ENCODE measurements at places on chromosomes 3 and 15. TPM values are rescaled to one million over a fixed set of nuclear protein-coding genes. Genes with fewer than 3 reads are reported as not detected.
A peak's percentile ranks its signal among the peaks of the same experiment; 100 is the strongest.

DNA sequence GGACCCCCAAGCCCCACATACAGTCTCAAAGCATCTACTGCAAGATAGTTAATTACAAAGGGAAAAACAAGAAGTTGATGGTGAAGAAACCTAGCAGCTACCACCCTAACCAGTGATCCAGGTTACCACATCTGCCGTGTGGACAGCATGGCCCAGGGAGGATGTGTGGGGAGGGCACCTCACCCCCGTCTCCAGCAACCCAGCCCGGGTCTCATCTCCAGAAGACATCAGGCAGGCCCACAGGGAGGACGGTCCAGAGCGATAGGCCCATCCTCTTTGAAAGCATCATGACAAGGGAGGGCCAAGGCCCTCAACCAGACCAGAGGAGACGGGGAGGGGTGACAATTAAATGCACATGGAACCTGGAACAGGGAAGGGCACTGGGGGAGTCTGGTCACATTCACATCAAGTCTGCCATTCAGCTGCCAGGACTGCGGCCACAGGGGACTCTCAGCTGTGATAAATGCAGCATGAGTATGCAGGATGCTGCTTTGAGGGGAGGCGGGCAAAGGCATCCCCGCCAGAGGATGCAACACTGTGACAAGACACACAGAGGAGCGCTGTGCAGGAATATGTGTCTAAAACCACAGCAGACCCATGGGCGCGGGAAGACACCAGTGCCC, 18.8 kb downstream of the ZXDC start:
- DNase-seq, result no peak

DNA sequence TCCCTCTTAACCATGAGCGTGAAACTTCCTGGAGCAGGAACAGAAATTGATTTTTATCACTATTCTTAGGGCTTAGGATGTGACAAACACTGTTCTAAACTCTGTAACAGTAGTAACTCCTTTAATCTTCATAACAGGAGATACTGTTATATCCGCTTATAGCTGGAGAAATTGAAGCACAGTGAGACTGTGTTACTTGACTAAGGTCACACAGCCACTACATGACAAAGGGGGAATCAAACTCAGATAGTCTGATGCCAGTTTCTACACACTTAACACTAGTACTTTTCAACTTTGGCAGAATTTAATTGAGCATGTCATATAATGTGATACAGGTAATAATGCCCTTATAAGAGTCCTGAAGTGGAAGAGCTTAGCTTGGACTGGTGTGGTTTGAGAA, 800 bp upstream of the TARS3 start:
- no peak for DNase-seq

DNA sequence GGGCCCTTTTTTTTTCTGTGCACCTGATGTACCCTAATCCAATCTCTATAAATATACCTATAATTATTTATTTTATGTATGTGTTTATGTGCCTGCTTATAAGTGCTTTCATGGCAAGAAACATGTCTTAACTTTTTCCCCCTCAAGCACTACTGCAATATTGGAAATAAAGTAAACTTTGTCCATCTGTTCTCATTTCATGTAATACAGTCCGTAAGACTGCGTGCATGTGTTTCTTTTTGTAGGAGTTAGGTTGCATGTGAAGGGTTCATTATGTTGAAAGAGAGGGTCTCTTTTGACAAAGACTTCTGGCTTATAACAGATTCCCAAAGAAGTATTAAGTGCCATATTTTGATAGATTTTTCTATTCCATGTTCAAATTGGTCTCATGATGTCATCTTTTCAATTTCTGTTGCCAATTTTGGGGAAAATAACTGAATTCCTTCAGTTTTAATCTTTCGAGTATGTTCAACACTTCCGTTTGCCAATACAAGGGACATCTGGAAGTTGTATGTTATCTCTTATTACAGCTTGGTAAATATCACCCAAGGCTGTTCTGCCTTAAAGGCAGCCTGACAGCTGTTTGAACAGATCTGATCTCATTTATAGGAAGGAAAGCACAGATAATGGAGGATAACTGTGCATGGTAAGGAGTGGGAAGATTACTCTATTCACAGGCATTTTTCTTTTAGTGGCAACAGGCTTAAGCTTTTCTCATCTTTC, 273.1 kb upstream of the SGO1 start:
- DNase-seq, result no peak

DNA sequence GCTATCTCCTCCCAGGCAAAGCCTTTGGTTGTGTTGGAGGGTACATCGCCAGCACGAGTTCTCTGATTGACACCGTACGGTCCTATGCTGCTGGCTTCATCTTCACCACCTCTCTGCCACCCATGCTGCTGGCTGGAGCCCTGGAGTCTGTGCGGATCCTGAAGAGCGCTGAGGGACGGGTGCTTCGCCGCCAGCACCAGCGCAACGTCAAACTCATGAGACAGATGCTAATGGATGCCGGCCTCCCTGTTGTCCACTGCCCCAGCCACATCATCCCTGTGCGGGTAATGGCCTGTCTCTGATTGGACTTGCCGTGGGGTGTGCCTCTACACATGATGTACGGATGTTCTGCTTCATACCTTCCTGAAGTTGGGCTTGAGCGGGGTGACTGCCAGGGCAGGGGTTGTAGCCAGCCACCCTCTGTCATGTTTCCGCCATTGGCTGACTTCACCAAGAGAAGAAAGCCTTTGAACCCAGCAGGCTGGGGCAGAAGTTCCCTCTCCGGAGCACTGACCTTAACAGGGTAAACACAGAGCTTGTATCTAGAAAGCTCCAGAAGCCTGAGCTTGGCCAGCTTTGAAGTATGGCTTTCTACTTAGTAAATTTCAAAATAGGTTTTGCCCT, 13.4 kb downstream of the ALAS1 start:
- no peak for DNase-seq

DNA sequence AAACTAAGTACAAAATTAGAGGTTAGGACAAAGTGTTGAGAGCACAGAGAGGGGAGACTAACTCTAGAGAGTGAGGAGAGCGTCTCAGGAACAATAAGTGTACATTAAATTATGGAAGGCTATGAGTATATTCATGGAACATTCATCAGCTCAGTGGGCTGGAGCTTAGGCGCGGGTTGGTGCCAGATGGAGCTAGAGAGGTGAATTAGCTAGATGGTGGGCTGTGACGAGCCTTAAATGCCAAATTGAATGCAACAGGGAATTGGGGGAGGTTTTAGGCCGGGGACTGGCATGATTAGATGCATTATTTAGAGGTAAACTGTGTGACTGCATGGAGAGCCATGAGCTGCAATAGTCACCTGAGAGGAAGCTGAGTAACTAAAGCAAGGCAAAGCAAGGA, 97.1 kb downstream of the TMEM108 start:
- DNase-seq, result no peak

DNA sequence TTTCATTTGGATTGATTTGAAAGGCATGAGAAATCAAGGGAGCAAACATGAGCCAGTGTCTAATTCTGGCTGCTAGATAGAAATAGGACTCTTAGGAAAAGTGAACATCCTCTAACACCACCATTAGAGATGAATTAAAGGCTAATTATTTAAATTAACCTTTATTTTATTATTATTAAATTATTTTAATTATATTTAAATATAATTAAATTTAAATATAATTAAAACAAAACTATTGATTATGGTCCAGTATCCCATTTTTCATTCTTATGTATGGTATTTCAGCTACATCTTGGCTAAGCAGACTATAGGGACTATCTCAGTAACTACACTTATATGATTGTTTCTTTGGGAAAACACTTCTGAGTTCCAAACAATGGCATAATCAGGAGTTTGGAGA, 904.8 kb downstream of the NAALADL2 start:
- no peak for DNase-seq

The SAMMSON gene
- total RNA-seq, result not detected

GRCh38 chr3:18069568-18069967, 327.1 kb upstream of the TBC1D5 start:
- DNase-seq, result peak; percentile 5

The ZNF80 gene
- not detected for total RNA-seq

DNA sequence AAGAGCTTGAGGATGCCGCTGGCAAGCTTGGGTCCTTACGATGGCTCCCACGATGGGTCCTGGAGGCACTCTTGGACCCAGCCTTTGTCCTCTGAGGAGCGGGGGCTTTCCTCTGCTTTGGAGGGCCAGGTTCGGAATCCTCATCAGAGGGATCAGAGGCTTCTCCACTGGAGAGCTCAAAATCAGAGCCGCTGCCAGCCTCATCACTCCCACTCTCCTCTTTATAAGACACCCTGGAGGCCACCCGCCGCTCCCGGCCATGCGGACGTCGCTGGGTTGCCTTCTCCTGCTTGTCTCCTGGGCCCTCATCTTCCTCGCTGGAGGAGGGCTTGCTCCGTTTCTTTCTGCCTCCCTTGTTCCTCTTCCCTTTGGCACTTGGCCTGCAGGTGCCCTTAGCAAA, 20.0 kb downstream of the XPC start:
- no peak for DNase-seq

- DNase-seq, result no peak
Observed at GRCh38 chr3:194103505-194103904, 32.4 kb upstream of the HES1 start.

DNA sequence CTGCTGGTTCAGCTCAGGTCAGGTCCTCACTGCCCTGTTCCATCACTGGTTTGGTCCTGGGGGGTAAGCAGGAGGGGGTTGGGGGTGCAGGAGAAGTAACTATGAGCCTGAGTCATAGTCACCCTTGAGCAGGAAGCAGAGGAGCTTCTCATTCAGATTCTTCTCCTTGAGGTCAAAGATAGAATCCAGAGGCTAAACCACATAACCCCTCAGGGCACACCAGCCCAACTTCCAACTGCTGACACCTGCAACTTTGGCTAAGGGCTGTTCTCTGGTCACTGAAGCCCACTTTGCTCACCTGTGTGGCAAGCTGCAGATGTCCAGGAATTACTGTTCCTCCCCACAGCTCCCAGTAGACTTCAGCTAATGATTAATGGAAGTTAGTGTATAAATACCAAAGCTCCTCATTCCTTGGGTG, 48.8 kb upstream of the LRRFIP2 start:
- DNase-seq, result no peak

GRCh38 chr3:45043728-45044299, 17.7 kb downstream of the CLEC3B start:
- DNase-seq, result no peak

The PTPRG gene
- not detected for total RNA-seq

DNA sequence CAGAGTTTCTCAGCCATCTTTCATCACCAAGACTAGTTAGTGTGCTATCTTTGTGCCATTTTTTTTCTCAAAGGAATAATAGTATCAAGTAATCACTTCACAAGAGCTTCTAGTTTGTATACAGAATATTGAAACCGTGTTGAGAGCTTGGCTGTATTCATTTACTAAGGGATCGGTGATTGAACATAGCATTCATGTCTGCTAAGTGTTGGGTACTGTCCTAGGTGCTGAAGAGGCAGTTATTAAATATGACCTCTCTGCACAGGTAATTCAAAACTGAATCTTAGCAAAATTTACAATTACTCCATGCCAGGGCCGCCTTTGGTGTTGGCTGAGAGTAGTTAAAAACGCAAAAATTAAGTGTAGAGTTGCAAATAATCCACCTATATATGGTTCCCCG, 355.3 kb upstream of the RORA start:
- peak; percentile 37 for DNase-seq

The LCTL gene
- not detected for total RNA-seq

The TLNRD1 gene
- 67.1 TPM for total RNA-seq

The GOLGA8G gene
- not detected for total RNA-seq

GRCh38 chr3:194165271-194166018, 29.5 kb downstream of the HES1 start:
- DNase-seq, result no peak

GRCh38 chr3:126998728-126999127, 15.8 kb downstream of the PLXNA1 start:
- peak; percentile 65 for DNase-seq

The FBXO40 gene
- total RNA-seq, result not detected

The ACKR2 gene
- total RNA-seq, result not detected

DNA sequence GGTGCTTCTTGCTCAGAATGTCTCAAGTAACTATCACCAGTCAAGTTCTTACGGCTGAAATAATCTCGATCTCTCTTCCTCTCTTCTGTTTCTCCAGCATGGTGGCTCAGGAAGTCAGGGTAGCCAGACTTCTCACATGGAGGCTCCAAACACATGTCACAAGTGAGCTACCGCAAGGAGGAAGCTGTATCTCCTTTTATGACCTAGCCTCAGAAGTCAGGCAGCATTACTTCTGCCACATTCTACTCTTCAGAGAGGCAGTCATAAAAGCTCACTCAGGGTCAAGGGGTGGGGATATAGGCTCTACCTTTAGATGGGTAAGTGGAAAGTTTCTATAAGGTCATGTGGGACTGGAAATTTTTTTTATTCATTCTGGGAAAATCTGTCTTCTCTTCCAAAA, 86.6 kb upstream of the NEO1 start:
- DNase-seq, result no peak

DNA sequence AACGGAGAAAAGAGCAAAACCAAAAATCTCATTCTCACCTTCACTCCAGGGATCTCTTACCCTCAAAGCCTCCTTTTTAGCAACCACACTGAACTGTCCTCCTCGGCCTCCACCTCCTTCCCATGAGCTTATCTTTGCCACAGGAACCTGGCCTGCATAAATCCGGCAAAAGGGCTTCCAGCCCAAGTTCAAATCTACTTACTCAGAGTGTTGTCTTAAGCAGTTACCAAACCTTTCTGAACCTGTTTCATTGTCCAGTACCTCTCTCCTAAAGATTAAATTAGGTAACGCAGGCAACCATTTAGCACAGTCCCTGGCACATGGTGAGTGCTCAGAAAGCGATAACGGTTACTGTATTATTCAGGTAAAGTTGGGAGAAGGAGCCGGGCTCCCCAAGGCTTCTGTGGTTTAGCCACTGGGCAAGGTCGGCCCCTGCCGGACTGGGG, 777 bp downstream of the CIB1 start:
- no peak for DNase-seq

DNA sequence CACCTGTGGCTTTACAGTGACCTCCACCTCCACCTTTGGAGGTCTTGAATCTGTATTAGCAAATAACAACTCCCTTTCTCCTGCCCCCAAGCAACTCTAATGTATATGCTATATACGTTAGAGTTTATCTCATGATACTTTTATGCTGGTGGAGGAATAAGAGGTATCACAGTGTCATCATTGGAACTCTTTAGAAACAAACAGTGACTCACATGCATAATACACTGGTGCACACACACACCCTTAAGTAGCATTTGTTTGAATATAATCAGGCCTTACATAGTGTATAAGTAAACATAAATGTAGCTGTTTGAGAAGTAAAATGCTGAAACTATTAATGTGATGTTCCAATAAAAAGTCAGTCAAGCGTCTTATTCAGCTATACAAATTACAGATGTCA, 280.2 kb upstream of the C2CD4B start:
- no peak for DNase-seq

GRCh38 chr15:78372880-78373279, 32.7 kb downstream of the CRABP1 start:
- DNase-seq, result peak; percentile 83

Measured in HT-29 (cell line).